ENCODE measurements at places on chromosomes 7 and 10.
A peak's percentile ranks its signal among the peaks of the same experiment; 100 is the strongest.

GRCh38 chr7:158743219-158743618, 38.6 kb upstream of the NCAPG2 start:
- DNase-seq = no peak

GRCh38 chr7:2388637-2388954, 14.8 kb upstream of the CHST12 start:
- DNase-seq = no peak

DNA sequence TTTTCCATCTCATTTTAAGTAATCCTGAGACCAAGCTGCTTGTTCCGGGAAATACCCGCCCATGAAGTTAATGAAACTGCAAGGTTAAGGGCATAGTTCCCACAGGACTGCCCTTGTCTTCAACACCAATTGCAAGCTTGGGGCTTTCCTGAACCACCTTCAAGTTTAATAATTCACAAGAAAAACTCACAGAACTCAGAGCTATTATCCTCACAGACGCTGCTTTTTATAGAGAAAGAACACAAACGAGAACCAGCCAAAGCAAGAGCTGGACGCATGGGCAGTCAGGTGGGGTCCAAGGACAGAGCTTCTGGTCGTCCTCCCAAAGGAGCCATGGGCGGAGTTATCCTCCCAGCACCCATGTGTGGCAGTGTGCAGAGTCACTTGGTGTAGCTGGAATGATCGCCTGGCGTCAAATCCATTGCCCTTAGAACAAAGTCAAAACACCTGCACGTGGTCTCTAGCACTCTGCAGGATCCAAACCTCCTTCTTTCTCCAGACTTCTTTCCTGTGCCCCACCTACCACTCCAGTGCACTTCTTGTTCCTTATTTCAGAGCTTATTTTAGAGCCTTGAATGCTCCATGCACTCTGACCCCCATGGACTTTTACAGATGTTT, 56.7 kb downstream of the SNX10 start:
- DNase-seq = no peak

- DNase-seq = no peak
Measured at GRCh38 chr10:123151737-123152135, 2.5 kb upstream of the BUB3 start.

DNA sequence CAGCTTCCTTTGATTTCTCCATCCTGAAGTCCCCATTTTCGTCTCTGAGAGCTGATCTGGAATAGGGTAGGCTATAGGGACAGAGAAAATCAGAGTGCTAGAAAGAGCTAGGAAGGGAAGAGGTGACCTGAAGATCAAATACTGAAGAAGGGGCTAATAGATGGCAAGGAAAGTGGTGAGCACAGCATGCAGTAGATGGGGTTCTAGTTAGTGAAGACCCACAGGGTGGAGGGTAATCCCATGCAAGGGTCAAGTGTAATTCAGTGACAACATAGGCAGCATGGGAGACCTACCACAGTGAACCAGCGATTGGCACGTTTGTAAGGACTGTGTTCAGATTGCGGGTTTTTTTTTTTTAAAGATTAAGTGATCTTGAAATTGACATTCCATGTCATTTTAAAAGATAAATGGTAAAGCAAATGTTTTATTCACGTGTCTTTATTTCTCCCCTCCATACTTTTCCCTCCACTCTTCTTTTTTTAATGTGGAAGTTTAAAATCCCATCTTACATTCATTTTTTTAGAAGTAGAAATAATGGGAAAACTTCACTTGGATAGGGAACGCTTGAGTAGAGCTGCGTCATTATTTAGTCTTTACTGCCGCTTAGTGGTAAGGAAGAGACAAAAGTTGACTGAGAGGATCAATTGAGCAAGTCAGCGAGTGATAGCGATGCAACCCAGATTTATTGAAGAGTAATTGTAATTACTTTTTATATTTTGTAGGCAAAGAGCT, 21.0 kb upstream of the ABI1 start:
- peak; percentile 56 for DNase-seq

DNA sequence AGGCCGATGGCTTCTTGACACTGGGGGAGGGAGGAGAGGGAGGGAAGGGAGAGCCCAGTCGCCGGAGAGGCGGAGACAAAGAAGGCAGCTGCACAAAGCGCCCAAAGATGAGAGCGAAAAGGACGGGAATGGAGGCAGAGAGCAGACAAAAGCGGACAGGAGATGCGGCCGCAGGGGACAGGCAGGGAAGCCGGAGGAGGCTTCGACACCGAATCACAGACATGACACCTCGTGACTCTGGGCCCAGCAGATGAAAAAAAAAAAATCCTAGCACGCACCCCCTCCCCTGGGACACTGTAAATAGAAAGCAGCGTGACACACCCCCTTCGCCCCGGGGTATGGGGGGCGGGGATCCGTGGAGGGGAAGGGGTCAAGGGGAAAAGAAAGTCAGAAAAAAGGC, 976 bp downstream of the NAT16 start:
- no peak for DNase-seq

DNA sequence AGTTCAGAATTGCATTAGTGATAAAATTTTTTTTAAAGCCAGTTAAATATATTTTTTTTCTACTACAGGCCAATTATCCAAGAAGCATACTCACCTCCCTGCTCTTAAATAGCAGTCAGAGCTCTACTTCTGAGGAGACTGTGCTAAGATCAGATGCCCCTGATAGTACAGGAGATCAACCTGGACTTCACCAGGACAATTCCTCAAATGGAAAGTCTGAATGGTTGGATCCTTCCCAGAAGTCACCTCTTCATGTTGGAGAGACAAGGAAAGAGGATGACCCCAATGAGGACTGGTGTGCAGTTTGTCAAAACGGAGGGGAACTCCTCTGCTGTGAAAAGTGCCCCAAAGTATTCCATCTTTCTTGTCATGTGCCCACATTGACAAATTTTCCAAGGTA, 119.1 kb downstream of the TRIM24 start:
- DNase-seq = no peak

DNA sequence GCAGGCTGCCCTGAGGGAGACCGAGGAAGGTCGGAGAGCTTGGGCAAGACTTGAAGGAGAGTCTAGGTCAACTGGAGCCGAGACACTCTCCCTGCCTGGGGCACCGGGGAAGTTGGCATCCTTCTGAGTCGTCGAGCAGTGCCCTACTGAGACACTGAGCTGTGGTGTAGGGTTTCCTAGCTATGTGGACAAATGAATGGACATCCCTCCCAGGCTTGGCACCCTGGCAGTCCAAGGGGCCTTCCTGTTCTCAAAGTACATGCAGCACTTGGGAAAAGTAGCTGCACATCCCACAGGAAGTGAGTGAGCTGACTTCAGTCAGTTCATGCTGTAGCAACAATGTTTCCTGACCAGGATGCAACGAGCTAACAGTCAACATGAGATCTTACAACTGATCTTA, 57.2 kb upstream of the INPP5A start:
- DNase-seq = no peak

DNA sequence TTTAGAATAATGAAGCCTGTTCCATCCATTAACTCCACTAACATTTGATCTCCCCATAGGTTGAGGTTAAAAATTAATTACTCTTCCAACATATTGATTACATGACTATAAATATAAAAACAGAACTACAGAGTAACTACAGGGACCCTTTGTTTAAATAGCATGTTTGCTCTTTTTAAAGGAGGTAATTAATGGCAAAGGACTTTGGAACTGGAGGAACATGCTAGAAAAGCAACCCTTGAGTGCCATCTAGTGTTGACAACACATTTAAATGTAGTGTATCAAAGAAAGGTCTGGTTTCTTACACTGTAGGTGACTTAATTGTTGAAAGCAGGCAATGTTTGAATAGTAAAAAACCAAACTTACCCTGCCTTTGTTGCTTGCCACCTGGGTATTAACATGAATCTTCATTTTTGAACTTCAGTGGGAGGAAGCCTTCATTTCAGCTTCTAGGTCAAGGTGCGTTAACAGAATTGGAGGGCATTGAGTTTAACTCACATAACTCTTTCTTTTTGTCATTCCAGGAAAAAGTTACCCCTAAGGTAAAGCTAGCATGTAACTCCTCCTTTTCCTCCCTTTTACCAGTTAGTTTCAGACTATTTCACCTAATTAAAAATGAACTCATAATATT, 52.6 kb upstream of the CAPZA2 start:
- DNase-seq = peak; percentile 59

DNA sequence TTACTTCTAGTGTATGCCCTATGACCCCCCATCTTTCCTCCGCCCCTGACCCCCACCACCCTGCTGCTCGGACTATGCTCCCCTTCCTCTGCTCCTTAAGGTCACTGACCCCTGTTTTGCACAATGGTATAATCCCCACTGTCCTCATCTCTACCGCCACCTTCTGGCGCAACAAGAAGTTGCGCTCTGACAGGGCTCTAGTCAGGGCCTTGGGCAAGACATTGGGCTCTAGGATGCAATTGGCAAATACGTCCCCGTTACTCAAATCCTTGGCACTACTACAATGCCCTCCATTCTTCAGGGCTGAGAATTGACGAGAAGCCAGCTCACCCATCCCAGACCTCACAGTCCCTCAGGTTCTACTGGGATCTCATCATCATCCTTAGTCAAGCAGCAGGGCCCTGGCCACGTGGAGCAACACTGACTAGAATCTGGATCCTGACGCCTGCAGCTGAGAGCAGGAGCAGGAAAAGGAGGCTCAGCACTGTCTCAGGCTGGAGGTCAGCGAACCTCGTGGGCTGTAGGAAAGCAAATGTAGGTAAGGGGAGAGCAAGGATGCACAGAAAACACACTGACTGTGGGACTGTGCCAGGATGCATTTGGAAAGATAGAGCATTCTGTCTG, 10.6 kb downstream of the LRIT2 start:
- no peak for DNase-seq

- DNase-seq = no peak
Measured at GRCh38 chr10:52738951-52739350, 33.6 kb downstream of the MBL2 start.

- DNase-seq = no peak
Measured at GRCh38 chr7:16235147-16236114, 185.9 kb downstream of the CRPPA start.

GRCh38 chr10:4011136-4011812, 226.3 kb upstream of the KLF6 start:
- DNase-seq = no peak

DNA sequence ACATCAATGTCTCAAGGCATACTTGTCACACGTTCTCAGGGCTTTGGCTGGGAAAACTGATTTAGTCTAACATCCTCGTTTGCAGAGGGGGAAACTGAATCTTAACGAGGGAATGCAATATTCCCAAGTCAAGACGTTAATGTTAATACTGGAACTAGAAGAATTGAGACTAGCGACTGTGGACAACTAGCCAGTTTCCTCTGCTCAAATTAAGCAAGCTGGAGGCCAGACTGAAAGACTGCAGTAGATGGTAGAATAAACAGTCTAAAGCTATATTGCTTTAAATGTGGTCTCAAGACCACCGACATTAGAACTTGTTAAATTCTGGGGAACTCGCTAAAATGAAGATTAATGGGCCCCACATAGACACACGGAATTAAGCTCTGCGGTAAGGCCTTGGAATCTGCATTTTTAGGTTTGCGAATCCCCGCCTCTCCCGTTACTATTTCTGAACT, 639 bp upstream of the TFAM start:
- no peak for DNase-seq

DNA sequence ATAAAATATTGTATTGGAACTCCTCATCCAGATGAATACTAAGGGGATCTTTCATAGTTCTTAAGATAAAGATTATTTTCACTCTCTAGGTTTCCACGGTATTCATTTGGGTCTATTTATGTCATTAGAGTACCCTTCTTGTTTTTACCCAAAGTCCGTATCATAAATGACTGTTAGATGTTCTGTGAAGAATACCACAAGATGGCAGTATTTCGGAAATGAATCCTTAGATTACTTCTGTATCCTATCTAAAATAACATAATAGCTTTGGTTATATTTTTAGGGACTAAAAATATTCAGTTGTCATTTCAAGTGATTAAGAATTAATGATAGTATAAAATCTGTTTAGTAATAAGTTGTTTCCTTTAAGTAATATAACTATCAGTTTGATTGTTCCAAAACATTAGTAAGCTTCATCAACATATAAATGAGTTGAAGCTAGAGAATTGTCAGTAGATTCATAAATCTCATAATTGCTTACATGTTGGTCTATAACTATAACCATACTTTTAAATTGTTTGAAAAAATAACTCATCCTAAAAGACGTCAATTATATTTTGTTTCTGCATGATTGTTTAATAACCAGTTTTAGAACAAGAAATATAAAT, 337.5 kb upstream of the KCND2 start:
- peak; percentile 44 for DNase-seq

- DNase-seq = no peak
Measured at GRCh38 chr7:140714331-140715040, 18.0 kb downstream of the NDUFB2 start.

DNA sequence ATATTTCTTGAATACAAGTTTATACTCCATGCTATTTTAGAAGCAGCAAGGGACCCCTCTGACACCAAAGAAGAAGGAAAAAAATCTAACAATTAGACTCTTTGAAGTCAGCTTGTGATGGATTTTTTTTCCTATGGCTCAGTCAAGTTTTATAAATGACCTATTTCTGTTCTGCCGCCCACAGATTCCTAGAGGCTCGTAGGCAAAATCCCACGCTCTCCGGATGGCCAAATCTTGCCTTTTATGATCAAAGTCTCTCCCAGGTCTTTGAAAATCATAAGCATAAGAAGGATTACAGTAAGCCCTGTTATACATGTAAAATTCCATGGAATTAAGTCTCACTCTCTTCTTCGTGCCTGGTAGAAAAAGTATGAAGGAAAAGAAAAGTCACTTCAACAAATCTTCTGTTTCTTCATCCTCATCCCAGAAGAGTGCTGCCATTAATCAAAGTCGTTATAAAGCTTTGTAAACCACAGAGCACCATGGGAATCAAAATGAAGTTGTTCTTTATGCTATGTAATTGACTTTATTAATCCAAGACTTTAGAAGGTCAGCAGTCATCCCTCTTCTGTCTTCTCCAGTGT, 33.1 kb downstream of the ASB13 start:
- DNase-seq = no peak

GRCh38 chr10:125248489-125248888, 88.1 kb upstream of the CTBP2 start:
- no peak for DNase-seq

GRCh38 chr10:70131560-70131937, 1.1 kb downstream of the AIFM2 start:
- no peak for DNase-seq

GRCh38 chr10:1209355-1209979, 153.3 kb downstream of the WDR37 start:
- DNase-seq = no peak

DNA sequence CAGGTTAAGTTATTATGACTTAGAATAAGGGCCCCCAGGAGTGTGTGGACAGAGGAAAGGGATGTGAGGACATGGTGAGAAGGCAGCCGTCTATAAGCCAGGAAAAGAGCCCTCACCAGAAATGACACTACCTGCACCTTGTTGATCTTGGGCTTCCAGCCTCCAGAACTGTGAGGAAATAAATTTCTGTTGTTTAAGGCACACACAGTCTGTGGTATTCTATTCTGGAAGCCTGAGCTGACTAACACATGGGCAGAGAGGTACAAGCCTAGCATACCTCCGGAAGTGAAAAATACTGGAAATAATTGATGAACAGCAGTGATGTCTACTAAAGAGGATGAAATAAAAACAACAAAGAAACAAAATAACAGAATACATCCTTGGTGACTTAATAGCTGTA, 46.1 kb upstream of the GRB10 start:
- no peak for DNase-seq

- no peak for DNase-seq
Measured at GRCh38 chr7:94050046-94050445, 45.9 kb upstream of the BET1 start.

- DNase-seq = no peak
Measured at GRCh38 chr10:97096261-97097083, 89.3 kb downstream of the SLIT1 start.
